T-helper 2 cell treated with Interferon-gamma antibody and Interleukin-4, amounts not matched to agents 100 ng/mL and 5 ng/mL, for 36 hours (primary cell): ENCODE measurements at places on chromosomes 5 and 9. TPM values are rescaled to one million over a fixed set of nuclear protein-coding genes. Genes with fewer than 3 reads are reported as not detected.

Gene ZCCHC9
- 33.9 and 34.1 TPM in 2 replicates for total RNA-seq

Gene HRCT1
- total RNA-seq: not detected in 2 replicates

Gene CLIC3
- total RNA-seq: 0.91 TPM in 2 replicates

Gene IL7R
- 128 and 132 TPM in 2 replicates for total RNA-seq

Gene PPIC
- not detected in 2 replicates for total RNA-seq

Gene KCNV2
- total RNA-seq: not detected in 2 replicates

Gene PCDHGA12
- total RNA-seq: 0.16 and 0.18 TPM in 2 replicates

Gene SAXO1
- not detected in 2 replicates for total RNA-seq

Gene PRRX2
- 0.64 and 0.73 TPM in 2 replicates for total RNA-seq

Gene SCGB3A1
- total RNA-seq: not detected in 2 replicates

Gene GMCL2
- total RNA-seq: not detected in 2 replicates

Gene TICAM2
- total RNA-seq: 0.84 and 1.00 TPM in 2 replicates

Gene C6
- total RNA-seq: not detected in 2 replicates

Gene TAL2
- not detected in 2 replicates for total RNA-seq

Gene ELOVL7
- 0.39 and 0.48 TPM in 2 replicates for total RNA-seq

Gene ACTBL2
- not detected in 2 replicates for total RNA-seq

Gene FREM1
- not detected in 2 replicates for total RNA-seq

Gene RNF44
- total RNA-seq: 105 and 107 TPM in 2 replicates

Gene SPINK13
- total RNA-seq: not detected in 2 replicates

Gene ISCA1
- 22.1 and 23.9 TPM in 2 replicates for total RNA-seq

Gene PHF24
- not detected in 2 replicates for total RNA-seq

Gene TESK1
- 30.0 and 33.1 TPM in 2 replicates for total RNA-seq

Gene FOXD4L4
- 0.09 and 0.23 TPM in 2 replicates for total RNA-seq

Gene INSYN2B
- total RNA-seq: not detected in 2 replicates
